T-helper 17 cell (primary cell): ENCODE measurements at places on chromosomes 2 and 18.

- no peak for DNase-seq
Measured at GRCh38 chr2:24304098-24304497, 56.2 kb downstream of the ITSN2 start.

DNA sequence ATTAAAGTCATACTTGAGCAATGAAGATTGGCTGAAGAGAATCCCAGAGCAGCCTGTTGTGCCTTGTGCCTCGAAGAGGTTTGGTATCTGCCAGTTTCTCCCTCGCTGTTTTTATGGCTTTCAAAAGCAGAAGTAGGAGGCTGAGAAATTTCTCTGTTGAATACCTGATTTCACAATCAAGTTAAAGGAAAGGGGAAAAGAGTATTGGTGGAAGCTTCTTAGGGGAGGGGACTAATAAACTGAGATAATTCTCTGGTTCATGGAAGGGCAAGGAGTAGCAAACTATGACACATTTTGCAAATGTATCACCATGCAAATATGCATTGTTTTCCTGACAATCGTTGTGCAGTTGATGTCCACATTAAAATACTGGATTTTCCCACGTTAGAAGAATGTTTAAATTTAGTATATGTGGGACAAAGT is at the start of gene IL1B:
TSS of gene IL1B (minus strand) at position 85 of the 423 bp plus-strand sequence. CDS start 550 bp downstream, outside the sequence.
- no peak for DNase-seq

DNA sequence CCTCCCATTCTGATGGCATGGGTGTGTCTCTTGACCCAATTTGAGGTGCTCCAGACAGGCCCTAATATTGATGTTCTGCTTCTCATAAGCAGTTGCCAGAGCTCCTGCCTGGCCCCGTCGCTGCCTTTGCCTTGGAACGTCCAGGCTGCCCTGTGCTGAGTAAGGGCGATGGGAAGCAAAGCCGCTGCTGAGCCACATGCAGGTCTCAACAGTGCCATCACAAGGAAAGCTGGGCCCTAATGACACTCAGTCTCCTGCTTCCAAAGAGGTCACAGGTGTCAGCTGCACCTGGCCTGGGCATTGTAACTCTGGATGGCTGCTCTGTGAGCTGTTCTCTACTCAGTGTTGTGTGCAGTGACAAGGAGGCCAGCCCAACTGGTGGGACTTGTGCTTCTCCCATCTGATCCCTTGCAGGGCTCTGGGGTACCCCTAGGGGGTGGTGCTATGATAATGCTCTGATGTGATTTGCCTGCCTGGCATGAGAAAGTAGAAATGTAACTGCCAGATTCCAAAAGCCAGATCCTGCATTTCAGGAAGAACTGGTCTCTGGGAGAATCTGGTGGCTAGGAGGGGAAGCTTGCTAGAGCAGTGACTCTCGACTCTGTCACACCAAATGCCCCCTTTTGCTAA is 8.7 kb downstream of the TTC39C start:
- no peak for DNase-seq

GRCh38 chr2:235151152-235151551 is 199.3 kb downstream of the SH3BP4 start:
- DNase-seq: no peak

DNA sequence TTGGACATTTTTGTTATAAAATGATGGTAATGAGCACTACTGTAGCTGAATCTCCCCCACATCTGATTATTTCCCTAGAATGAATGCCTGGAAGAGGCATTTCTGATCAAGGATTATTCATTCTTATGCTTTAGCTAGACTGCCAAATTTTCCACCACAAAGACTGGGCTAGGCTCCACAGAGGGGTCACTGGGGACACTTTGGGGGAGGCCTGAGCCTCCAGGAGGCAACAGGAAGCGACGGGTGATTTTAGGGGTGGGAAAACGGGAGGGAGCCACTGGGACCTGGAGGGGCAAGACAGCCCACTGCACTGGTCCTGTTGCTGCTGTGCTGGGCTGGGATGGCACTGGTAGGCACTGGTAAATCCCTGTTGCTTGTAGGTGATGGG is 2.4 kb upstream of the ASB1 start:
- DNase-seq: no peak

GRCh38 chr2:86274265-86274917 is 63.0 kb downstream of the REEP1 start:
- DNase-seq: no peak

- no peak for DNase-seq
Measured at GRCh38 chr18:48475635-48476549, 62.9 kb upstream of the CTIF start.

DNA sequence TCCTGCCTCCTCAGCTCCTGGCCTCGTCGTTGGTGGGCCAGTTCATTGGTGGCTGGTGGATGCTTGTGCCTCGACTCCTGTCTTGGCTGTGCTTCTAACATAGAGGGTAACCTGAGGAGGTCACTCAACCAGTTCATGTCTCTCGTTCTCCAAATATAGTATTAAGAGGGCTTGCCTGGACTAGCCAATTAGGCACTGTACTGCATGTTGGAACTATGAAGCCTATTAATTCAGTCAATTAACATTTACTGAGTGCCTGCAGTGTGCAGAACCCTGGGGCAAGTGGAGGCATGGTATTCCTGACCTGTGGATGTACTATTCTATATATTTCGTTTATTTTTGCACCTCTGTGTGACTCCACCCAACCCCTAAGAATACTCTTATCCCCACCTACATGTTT is 89.9 kb upstream of the PELI1 start:
- no peak for DNase-seq

DNA sequence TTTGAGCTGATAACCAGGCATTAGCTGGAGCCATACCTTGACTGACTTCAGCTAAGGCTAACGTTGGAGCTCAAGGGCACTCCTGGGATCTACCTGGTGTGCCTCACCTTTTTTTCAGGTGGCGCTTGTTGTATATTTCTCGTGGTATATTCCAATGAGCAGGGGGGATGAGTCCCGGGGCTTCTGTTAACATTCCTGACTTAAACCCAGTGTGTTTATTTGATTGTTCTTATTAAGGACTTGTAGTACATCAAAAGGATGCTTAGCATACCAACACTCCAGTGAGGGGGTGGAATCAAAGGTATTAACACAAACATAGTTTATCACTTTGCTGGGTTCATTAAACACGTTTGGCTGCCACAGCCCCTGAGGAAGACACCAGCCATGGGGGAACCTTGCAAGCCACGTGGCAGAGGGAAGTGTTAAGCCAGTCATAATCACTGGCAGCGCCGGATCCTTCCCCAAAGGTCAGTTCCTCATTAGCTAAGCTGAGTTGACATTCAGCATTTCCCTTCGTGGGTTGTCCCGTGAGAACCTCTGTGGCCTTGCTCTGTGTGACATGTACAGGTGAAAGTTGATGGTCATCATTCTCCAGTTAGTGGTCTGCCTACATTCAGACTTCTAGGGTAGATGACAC is 119.5 kb upstream of the MCFD2 start:
- no peak for DNase-seq

- no peak for DNase-seq
Measured at GRCh38 chr2:42071791-42072190, 24.0 kb downstream of the PKDCC start.

DNA sequence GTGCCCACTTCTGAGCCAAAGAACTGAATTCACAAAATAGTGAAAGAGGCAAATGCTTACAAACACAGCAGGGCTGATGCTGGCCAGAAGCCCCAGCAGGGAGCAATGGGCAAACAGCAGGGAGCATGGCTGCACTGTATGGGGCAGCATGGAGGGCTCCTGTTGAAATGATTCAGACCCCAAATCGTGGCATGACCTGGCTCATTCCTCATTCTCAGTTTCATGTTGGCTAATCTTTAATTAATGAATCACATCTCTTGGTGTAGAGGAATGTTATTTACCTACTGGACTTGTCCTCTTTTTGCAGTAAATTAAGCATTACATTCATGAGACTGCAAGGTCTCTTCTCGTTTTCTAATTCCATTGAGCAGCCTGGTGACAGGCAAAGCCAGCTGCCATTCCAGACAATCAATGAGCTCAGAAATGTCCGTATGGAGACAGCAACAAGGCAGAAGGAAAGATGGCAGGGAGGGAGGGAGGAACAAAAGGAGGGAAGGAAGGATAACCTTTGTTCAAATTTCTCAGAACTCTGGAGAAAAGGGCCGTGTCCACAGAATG is 84.9 kb upstream of the ST8SIA3 start:
- no peak for DNase-seq

DNA sequence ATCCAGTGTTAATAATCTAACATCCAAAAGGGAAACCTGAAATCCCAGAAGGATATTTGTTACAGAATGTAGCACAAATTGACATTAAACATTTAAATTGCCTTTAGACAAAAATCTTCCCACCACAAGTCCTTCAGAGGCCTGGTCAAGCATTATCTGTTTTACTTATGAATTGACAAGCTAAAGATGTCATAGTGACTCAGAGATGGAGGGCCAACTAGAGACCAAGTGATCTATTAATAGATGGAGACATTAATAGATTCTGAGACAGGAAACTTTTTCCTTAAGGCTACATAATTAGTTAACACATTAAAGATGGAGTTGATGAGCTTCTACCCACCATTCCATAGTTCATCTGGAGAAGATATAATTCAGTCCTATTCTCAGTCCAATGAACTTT is 526.2 kb downstream of the IRS1 start:
- no peak for DNase-seq

- DNase-seq: no peak
Measured at GRCh38 chr18:616380-616995, 19.7 kb downstream of the CLUL1 start.

GRCh38 chr2:212078103-212078502 is 460.5 kb downstream of the ERBB4 start:
- no peak for DNase-seq

DNA sequence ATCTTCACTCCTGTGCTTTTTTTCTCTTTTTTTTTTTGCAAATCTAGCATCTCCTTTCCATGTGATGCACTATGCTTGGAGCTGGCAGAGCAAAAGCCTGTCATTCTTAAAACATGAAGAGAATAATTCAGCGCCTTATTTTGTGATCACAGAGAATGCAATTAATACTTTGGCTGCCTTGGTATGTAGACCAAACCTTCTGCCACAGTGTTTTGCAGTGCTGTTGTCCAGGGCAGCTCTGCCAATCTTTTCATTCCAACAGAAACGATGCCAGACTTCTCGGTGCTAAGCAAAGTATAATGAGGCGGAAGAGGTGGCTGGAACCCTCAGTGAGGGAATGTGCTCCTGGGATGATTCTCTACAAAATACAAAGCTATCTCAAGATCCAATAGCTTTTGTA is 25.6 kb downstream of the BCL2 start:
- DNase-seq: no peak

GRCh38 chr2:73746015-73746876 is 9.1 kb upstream of the TPRKB start:
- DNase-seq: no peak

GRCh38 chr2:98839292-98839691 is 96.7 kb downstream of the CRACDL start:
- no peak for DNase-seq

- no peak for DNase-seq
Measured at GRCh38 chr18:5986257-5986931, 91.1 kb upstream of the TMEM200C start.

GRCh38 chr2:111118481-111118980 is 2.2 kb upstream of the BCL2L11 start:
- DNase-seq: no peak

DNA sequence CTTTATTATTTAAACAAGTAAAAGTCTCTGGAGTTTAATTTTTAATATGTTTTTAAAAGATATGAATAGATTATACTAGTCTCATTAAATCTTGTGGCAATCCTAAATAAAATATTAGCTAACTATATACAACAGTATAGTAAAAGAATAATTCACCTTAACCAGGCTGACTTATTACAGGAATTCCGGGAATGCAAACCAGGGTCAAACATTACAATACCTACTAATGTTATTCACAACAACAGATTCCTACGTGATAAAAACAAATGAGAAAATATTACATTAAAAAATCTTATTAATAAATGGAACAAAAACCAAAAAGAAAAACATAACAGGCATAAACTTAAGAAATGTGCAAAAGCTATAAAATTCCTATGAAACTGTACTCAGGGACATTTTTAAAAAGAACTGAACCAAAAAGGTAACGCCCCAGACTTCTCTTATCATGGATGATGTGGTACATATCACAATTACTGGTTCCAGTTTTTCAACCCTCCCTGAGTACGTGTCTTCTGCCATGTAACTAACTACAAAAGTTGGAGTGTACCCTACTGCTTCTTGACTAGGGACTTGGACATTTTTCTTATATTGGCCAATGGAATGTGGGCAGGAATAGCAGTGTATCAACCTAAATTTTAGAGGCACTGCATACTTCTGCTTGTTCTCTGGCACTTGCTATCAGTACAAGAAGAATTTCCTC is 20.2 kb downstream of the TTC21B start:
- no peak for DNase-seq

GRCh38 chr2:102336502-102336945 is 19.1 kb upstream of the IL18R1 start:
- no peak for DNase-seq

GRCh38 chr2:134739879-134740301 is 21.1 kb upstream of the TMEM163 start:
- DNase-seq: no peak

DNA sequence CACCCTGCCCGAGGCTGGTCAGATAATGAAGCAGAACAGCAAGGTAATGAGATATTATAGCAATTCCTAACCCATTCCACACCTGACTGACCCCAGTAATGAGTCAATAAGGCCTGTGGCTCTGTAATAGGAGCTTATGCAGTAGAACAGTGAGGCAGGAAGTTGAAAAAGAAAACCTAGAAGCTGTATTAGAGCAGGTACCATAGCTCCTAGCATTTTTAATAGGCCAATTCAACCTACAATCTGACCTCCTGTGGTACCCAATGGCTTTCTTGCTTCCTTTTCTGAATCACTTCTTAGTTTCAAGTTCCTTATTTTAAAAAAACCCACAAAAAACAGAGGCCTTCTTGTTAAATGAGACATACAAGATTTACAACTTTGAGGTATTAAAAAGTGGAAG is 43.6 kb upstream of the MAP2 start:
- no peak for DNase-seq

GRCh38 chr2:225937625-225938187 is 538.2 kb downstream of the NYAP2 start:
- no peak for DNase-seq

GRCh38 chr2:163849756-163850435 is 114.1 kb upstream of the FIGN start:
- DNase-seq: no peak

GRCh38 chr2:149782572-149782971 is 195.0 kb upstream of the MMADHC start:
- no peak for DNase-seq

GRCh38 chr18:8705961-8706790 is 820 bp downstream of the MTCL1 start:
- no peak for DNase-seq
